ENCODE measurements at places on chromosomes 1 and 21. TPM values are rescaled to one million over a fixed set of nuclear protein-coding genes. Genes with fewer than 3 reads are reported as not detected.

- no peak for DNase-seq
- H3K27me3 ChIP-seq = no peaks in the 10 kb centered on the region
- no peak overlapping the region for H3K4me3 ChIP-seq
- H3K4me1 ChIP-seq = peaks cover 5% of the 10 kb centered on the region
These were observed 71.5 kb downstream of the USP24 start for GRCh38 chr1:55143684-55144083.

GRCh38 chr1:20166051-20166450, 19.8 kb upstream of the UBXN10 start:
- no peak overlapping the region for H3K27ac ChIP-seq
- no peaks in the 10 kb centered on the region for H3K36me3 ChIP-seq
- no peaks in the 10 kb centered on the region for H3K27me3 ChIP-seq
- H3K4me1 ChIP-seq = peaks cover 16% of the 10 kb centered on the region

DNA sequence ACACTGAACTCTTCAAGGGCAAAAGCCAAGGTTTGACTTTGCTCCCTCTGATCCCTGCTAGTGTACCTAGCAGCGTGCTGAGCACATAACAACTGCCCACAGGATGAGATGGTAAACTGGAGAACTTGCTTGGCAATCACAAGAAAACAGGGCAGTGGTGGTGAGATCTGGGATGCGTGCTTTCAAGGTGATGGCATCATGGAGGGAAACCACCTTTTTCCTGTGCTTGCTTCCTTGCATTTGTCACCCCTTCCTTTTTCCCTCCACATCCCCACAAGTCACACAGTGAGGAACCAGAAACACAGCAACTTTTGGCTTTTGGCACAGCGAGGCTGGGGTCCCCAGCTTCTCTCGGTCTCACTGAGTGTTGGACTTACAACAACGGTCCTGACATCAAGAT, 31.4 kb upstream of the BECN2 start:
- H3K27ac ChIP-seq = no peak overlapping the region
- no peak for DNase-seq
- no peaks in the 10 kb centered on the region for H3K27me3 ChIP-seq
- H3K36me3 ChIP-seq = no peaks in the 10 kb centered on the region

GRCh38 chr1:12778061-12778460, 4.5 kb downstream of the PRAMEF12 start:
- H3K27me3 ChIP-seq = peaks cover 38% of the 10 kb centered on the region
- no peaks in the 10 kb centered on the region for H3K4me1 ChIP-seq
- H3K4me3 ChIP-seq = no peak overlapping the region
- H3K27ac ChIP-seq = no peak overlapping the region
- no peaks in the 10 kb centered on the region for H3K36me3 ChIP-seq

DNA sequence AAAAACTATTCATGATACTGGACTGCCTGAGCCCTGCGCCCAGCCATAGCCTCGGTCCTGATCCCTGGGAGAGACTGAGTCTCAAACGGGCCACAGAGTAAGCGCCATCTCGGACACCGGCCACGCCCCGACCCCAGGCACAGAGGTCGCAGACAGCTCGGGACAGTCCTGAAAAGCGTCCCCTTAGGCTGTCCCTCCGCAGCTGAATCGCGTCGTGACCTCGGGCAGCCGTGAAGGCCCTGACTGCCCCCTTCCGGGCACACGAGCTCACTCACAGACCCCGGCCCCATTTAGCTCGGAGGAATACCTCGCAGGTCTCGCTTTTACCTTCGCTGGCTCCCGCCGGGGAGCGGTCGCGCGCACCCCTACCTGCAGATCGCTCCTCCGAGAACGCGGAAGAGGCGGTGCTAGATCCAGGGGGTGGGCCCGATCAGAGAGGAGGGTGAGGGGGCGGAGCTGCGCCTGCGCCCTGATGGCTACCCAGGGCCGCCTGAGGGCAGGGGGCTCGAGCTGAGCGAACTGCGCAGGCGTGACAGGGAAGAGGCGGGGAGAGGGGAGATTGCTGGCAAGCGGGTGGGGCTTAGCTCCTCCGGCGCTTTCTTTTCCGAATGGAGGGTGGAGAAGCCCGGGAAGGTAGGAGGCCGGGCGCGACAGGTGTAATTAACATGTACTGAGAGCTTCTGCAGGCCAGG, at the start of gene MKNK1:
Gene MKNK1, minus strand, starts transcription at position 411 of the 692 bp plus-strand sequence. CDS start 20,941 bp downstream, outside the sequence.
- H3K4me3 ChIP-seq = peak within 1 kb of the TSS; percentile 91
- peak; percentile 97 for DNase-seq
- H3K27ac ChIP-seq = peak within 1 kb of the TSS; percentile 80
- no peaks in the 10 kb centered on the region for H3K27me3 ChIP-seq
- no peaks in the 10 kb centered on the region for H3K36me3 ChIP-seq
- H3K4me1 ChIP-seq = peaks cover 17% of the 10 kb centered on the region

- no peaks in the 10 kb centered on the region for H3K27me3 ChIP-seq
- no peaks in the 10 kb centered on the region for H3K36me3 ChIP-seq
- no peak overlapping the region for H3K4me3 ChIP-seq
- peaks cover 25% of the 10 kb centered on the region for H3K4me1 ChIP-seq
- no peak for DNase-seq
- H3K27ac ChIP-seq = no peak overlapping the region
These were observed 641.5 kb upstream of the PLXNA2 start for GRCh38 chr1:208885650-208886049.

- no peaks in the 10 kb centered on the region for H3K27me3 ChIP-seq
- H3K27ac ChIP-seq = no peak overlapping the region
- DNase-seq = no peak
These were observed 170.4 kb downstream of the VAV3 start for GRCh38 chr1:107794571-107794970.

GRCh38 chr1:99675292-99675691, 29.4 kb downstream of the PALMD start:
- H3K27ac ChIP-seq = no peak overlapping the region
- no peaks in the 10 kb centered on the region for H3K27me3 ChIP-seq
- no peak for DNase-seq

- peaks cover 6% of the 10 kb centered on the region for H3K4me1 ChIP-seq
- no peaks in the 10 kb centered on the region for H3K27me3 ChIP-seq
- no peak overlapping the region for H3K27ac ChIP-seq
- H3K36me3 ChIP-seq = peaks cover 7% of the 10 kb centered on the region
These were observed 8.3 kb upstream of the C1orf167 start for GRCh38 chr1:11753555-11754208.

GRCh38 chr21:45010096-45010495, 64.3 kb upstream of the ADARB1 start:
- H3K27me3 ChIP-seq = no peaks in the 10 kb centered on the region
- peaks cover 21% of the 10 kb centered on the region for H3K4me1 ChIP-seq
- no peak overlapping the region for H3K27ac ChIP-seq
- peaks cover 7% of the 10 kb centered on the region for H3K36me3 ChIP-seq
- no peak overlapping the region for H3K4me3 ChIP-seq

DNA sequence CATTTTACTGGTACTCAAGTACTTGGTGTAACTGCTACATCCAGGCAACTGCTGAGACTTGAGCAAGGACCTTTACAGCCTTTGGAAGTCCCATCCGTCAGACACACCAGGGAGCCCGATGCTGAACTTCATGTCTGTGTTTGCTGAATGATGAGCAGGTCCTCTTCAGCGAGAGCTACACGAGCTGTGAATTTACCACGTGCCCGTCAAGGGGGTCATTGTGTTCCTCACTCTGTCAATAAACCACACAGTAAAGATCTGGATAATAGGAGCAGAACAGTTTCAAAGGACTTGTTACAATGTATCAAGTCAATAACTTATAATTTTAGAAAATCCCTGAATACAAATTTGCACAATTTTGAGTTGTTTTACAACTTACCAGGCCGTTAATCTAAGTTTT, 427.2 kb downstream of the KIF26B start:
- no peak for DNase-seq
- H3K4me1 ChIP-seq = peaks cover 7% of the 10 kb centered on the region
- no peak overlapping the region for H3K27ac ChIP-seq
- no peak overlapping the region for H3K4me3 ChIP-seq
- peaks cover 57% of the 10 kb centered on the region for H3K27me3 ChIP-seq

DNA sequence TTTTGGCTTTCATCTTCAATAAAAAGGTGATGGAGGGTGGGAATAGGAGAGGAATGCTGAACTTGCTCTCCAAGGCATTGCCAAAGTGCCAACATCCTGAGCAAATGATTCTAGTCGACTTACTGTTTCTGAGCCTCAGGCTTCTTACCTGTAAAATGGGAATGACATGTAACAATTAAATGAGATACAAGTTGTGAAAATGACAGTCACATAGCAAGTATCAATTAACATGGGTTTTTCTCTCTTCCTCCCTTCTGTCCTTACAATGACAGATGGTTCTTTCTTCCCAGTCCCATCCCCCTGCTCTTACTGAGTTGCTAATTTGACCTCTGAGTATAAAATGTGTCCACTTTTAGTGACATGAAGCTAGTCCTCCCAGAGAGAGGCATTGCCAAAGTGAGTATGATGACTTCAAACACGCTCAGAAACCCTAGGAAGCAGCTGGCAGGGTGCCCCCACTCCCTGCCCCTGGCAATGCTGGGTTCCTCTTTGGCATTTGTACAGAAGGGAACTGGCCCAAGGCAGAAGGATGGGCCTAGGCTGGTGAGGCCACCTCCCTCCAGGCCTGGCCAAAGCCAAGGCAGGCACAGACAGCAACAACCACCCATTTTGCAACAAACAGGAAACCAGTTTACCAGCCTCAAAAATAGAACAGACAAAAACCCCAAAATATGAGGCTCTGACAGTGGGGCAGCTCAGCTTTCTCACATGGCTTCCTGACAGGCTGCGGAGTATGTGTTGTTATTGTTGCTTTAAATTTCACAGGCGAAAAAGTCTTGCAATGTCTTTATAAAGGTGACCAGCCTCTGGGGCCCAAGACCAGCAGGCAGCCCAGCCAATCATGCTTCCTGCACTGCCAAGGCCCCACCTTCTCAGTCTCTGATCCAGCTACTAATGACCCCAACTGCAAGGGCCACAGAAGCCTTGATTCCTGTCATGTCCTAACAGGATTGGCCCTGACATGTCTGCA, 115.9 kb downstream of the HIVEP3 start:
- peaks cover 20% of the 10 kb centered on the region for H3K4me1 ChIP-seq
- H3K27me3 ChIP-seq = no peaks in the 10 kb centered on the region
- no peak overlapping the region for H3K4me3 ChIP-seq

GRCh38 chr1:87897481-87897880, 568.8 kb downstream of the LMO4 start:
- H3K4me3 ChIP-seq = no peak overlapping the region
- no peak overlapping the region for H3K27ac ChIP-seq
- H3K4me1 ChIP-seq = no peaks in the 10 kb centered on the region
- no peaks in the 10 kb centered on the region for H3K36me3 ChIP-seq
- no peak for DNase-seq

GRCh38 chr1:66833112-66833511, 32.0 kb upstream of the INSL5 start:
- no peaks in the 10 kb centered on the region for H3K36me3 ChIP-seq
- DNase-seq = no peak
- H3K4me3 ChIP-seq = no peak overlapping the region

GRCh38 chr21:42624936-42625335, 28.5 kb upstream of the PDE9A start:
- H3K27me3 ChIP-seq = peaks cover 34% of the 10 kb centered on the region
- H3K27ac ChIP-seq = no peak overlapping the region
- DNase-seq = no peak
- H3K36me3 ChIP-seq = peaks cover 6% of the 10 kb centered on the region
- H3K4me1 ChIP-seq = no peaks in the 10 kb centered on the region
- no peak overlapping the region for H3K4me3 ChIP-seq

- H3K27me3 ChIP-seq = peaks cover 44% of the 10 kb centered on the region
- DNase-seq = peak; percentile 50
- no peak overlapping the region for H3K27ac ChIP-seq
- H3K4me1 ChIP-seq = no peaks in the 10 kb centered on the region
- peaks cover 4% of the 10 kb centered on the region for H3K36me3 ChIP-seq
These were observed 108.7 kb upstream of the IGSF21 start for GRCh38 chr1:17998889-17999288.

DNA sequence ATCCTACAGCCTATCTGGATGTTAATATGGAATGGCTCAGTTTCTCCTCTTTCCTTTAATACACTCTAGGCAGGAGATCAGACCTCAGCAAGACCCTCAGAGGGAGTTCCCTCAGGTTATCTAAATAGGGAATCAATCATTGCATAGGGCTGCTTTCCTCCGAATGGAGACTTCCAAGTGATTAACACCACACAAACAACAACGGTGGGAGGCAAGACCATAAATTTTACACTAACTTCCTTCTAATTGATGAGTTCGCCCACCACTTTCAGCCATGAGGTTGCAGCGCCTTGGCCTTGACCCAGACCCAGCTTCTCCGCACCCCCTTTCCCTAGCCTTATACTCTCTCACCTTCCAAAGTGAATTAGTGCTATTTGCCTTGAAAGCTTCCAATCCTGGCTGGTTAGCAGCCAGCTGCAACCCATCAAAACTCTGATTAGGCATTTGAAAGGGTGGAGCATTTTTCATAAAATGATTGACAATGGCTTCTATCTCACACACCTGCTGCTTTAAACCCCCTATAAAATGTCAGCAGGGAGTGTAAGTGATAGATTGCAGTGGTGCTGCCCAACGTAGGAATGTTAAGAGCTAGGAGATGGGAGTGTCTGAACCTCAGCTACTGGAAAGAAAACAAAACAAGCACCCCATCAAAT, 534.9 kb upstream of the USP24 start:
- no peak overlapping the region for H3K4me3 ChIP-seq
- no peak overlapping the region for H3K27ac ChIP-seq
- no peaks in the 10 kb centered on the region for H3K27me3 ChIP-seq

VWA5B1 gene
- not detected for total RNA-seq

CFAP107 gene
- not detected for total RNA-seq

NFYC gene
- 66.4 TPM for total RNA-seq

LCE1F gene
- not detected for total RNA-seq

TSSK3 gene
- total RNA-seq = 2.0 TPM

HMGN1 gene
- 360 TPM for total RNA-seq

C1orf74 gene
- 6.8 TPM for total RNA-seq

NES gene
- not detected for total RNA-seq

DMBX1 gene
- not detected for total RNA-seq

LCE1C gene
- total RNA-seq = 1.4 TPM

LRRC38 gene
- not detected for total RNA-seq

SOAT1 gene
- total RNA-seq = 28.4 TPM

Data from MCF 10A (cell line).